ENCODE measurements at places on chromosomes 16 and 17.

GRCh38 chr16:79082970-79083369 is 517.6 kb downstream of the MAF start:
- DNase-seq: no peak

DNA sequence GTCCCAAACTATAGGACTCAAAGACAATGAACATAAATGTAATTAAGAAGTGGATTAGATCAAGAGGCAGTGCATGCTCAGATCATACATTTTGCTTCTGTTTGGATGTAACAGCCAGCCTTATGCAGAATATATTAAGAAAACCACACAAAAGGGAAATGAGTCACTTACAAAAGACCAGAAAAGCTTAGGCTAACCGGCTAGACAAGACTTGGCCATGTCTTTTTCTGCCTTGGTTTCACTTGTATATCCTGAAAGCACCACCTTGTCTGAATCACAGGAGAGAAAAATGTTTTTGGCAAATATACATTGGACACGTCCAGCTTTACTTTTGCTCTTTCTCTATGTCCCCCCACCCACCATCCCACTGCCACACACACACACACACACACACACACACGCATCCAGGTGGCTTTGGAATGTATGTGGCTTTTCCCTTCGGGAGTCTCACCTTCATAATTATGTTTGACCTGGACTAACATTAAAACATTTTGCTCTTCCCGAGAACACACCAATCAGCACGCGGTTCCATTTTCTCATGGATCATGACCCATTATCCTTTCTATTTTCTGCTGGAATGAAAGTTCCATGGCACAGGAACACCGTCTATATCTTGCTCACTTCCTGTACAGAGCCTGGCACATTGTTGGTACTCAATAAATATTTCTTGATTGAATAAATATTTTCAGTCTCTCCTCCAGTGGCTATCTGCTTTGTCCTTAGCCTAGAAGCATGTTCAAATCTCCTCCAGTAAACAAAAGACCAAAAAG is 64.6 kb downstream of the CDK5R1 start:
- DNase-seq: no peak

DNA sequence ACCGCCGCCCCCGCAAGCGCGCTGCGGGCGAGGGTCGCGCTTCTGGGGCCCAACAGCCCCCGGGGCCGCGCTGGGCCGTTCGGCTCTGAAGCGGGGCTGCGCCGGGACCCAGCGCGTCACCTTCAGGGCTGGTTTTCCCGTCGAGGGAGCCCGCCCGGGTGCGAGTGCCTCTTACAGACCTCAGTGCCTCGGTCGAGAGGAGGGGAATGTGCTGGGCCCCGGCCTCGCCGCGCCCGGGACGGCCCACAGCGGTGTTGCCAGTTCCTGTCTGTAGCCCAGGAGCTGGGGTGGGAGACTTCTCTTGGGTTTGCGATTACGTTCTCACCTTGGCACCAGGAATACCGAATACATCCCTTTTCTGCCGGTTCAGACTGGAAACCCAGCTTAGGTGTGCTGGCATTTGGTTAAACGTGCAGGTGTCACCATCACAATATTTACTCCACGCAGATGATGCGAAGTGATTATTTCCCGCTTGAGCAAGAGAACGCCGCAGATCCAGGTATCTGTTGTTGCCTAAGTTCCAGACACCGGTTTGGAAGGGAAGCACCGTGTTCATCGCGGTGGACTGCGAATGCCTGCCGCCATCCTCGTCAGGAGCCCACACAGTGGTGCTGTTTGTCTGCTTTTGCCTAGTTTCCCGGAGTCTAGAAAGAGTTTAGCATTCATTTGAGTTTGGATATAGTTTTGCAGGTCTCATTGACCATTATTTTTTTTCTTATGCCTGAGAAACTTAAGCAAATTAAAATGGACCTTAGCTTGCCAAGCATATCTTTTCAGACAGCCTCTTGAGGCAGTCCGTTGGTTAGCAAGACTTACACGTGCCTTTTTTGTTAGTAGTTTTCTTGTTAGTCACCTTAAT is 914 bp downstream of the MAP1LC3B start:
- DNase-seq: peak; percentile 77

DNA sequence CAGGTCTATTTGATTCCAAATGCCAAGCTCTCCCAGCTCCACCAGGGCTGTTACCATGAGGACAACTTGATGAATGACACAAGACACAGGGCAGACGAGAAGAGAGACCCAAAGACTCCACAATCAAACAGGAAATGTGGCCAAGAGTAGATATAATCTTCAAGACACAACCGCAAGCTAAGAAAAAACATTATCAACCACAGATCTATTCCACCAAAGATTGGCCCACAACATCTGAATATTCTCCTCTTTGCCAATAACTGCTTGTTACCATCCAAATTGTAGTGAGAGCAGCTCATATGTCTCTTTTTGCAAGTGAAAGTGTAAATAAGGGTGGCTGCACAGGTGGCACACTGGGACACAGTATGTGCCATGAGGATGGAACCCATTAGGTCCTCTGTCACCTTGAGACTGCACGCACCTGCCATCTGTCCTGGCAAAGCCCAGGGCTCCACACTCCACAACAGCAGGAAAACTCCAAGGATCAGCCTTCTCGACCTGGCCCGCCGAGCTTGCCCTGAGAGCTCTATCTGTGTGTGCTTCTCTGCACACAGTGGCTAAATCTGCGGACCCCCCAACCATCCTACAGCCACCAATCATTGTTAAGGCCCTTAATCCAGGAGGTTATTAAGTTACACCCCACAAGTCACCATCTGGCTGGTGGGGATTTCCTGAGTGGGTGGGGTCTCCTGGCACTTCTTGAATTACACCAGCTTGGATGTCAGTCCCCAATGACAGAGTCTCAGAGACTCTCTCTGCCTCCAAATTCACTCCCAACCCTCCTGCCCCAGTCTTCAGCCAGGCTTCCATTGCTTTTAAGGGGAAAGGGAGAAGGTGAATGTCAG is 50.5 kb downstream of the DYNLRB2 start:
- DNase-seq: no peak

DNA sequence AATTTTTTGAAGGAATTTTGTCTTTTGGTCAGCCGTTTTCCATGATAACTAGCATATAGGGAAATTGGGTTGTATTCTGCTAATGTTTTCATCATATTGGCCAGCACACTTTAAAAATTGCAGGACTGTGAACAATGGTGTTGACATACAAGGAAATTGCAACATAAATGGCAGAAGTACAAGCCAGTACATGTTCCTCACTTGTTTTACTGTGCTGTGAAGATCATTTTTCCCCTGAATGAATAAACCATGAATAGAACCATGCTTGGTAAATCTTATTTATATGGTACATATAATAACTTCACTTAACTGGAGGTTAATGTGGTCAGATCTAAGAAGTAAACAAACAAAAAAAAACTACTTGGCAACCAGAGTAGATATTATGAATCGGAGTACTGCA is 22.8 kb downstream of the OMG start:
- DNase-seq: no peak

DNA sequence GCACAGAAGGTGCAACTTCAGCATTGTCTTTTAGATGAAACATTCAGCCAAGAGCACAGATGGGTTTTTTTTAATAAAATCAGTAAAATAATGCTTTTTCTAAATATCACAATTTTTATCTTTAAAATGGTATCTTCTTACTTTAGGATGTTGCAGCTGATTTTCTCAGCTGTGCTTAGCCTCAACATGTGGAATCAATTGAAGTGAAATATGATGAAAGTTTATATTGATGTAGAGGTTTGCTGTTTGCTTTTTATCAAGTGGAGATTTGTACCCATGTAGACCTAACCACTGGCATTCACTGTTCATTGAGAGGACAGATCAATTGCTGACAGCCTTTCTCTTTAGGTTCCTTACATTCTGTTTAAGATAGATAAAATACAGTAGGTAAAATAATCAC is 107.8 kb downstream of the CYB561 start:
- no peak for DNase-seq

GRCh38 chr17:77444984-77445759 is 304.4 kb downstream of the SEC14L1 start:
- DNase-seq: no peak

DNA sequence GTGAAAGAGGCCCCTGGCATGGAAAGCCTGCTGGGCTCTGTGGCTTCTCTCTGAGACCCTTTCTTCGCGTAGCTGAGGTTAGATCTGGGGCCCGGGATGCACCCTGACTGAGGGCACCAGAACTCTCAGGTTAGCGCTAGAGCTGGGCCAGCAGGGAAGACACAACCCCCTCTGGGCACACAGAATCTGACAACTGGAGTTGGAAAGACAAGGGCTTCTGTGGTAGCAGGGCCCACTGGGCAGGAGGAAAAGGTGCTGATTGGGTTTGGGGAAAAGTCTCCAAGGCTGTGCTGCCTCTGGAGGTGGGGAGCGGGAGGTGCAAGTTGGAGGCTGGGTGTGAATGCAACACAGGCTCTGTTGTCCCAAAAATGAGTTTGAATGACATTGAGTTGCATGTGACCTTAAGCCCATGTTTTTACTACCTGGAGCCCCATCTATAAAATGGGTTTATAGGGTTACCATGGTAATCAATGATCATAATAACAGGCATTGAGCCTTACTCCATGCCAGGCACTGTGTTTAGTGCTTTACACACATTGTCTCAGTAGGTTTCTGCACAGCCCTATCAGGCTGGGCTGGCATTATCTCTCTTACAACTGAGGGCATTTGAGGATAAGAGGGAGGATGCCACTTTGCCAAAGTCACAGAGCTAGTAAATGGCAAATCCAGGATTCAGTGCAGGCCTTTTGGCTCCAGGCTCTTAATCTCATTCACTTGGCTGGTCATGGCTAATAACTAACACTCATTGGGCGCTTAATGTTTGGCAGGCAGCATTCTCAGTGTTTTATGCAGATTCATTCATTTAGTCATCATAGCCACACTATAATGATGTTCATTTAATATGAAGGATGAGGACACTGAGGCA is 9.5 kb upstream of the IGFBP4 start:
- DNase-seq: no peak

- DNase-seq: no peak
Measured at GRCh38 chr17:64400642-64401041, 10.0 kb upstream of the PECAM1 start.

- DNase-seq: no peak
Measured at GRCh38 chr17:44971776-44972483, 3.8 kb upstream of the C1QL1 start.

- DNase-seq: peak; percentile 50
Measured at GRCh38 chr17:2347805-2348685, 10.7 kb downstream of the SGSM2 start.

GRCh38 chr16:14095883-14096551 is 24.9 kb downstream of the MRTFB start:
- DNase-seq: no peak

DNA sequence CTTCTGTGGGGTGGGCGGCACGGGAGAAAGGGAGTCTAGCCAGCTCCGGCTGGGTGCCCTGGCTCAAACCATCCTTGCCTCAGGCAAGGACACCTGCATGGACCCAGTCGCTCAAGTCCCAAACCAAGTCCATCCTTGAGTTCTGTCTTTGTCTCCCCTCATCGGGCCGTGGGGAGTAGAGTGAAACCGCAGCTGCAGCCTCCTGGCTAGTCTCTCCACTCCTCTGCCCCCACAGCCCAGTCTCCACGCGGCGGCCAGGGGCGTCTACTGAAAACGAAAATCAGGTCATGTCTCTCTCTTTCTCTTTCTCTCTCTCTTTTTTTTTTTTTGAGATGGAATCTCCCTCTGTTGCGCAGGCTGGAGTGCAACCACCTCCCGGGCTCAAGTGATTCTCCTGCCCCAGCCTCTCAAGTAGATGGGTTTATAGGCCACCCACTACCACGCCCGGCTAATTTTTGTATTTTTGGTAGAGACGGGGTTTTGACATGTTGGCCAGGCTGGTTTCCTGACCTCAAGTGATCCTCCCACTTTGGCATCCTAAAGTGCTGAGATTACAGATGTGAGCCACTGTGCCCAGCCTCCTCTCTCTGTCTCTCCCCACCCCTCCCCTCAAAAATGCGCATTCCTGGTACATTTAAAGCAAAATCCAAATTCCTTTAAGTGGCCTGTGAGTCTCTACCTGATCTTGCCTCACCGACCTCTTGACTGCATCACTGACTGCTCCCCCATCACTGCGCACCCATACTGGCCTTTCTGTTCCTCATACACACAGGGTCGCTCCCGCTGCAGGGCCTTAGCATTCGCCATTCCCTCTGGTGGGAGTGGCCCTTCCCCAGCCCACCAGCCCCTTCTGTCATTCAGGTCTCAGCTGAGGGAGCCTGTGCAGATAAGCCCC is 17.7 kb upstream of the RMI2 start:
- no peak for DNase-seq

DNA sequence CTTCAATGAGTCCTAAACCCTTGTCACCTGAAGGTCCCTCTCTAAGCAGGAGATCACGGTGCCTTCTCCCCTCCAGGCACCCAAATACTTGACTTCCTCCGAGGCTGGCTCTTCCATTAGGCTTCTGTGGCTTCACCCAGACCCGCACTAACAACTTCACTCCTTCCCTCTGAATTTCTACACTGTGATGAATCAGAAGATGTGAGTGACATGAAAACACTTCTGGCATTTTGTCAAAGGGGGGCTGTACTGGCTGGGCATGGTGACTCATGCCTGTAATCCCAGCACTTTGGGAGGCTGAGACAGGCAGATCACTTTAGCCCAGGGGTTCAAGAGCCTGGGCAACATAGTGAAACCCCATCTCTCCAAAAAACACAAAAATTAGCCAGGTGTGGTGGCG is 72.6 kb upstream of the CNEP1R1 start:
- no peak for DNase-seq

DNA sequence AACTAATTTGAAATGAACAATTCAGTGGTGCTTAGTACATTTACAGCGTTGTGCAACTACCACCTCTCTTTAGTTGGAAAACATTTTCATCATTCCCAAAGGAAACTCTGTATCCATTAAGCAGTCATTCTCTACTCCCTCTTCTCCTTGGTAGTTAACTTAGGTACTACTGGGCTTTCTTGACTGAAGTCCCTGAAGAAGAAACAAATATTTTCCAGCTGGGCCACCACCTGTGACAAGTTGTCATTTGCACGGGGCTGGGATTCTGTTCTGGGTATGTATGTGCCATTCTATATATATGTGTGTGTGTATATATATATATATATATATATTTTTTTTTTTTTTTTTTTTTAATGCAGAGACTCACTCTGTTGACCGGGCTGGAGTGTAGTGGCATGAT is 15.4 kb upstream of the RMI2 start:
- DNase-seq: no peak

- no peak for DNase-seq
Measured at GRCh38 chr16:9929836-9930235, 252.4 kb downstream of the GRIN2A start.

DNA sequence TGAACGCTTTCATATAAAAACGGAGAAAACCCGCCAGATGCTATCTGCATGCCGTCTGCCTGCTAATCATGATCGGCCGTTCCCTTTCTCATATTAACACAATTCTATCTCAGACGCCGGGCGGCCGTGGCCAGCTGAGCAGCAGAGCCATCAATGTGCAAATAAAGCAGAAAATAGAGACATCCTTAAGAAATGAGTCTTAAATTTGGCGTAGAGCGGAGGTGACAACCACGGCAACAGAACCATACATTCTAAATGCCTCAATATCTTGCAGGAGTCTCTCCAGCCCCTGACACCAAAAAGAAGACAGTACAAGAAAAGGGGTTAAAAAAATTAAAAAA is 2.7 kb upstream of the IRX5 start:
- DNase-seq: peak; percentile 74

Data from right kidney (tissue), 9 donors.